ENCODE measurements at places on chromosomes 5 and 9.

GRCh38 chr5:73591102-73591695, 25.7 kb downstream of the UTP15 start:
- no peak for DNase-seq

DNA sequence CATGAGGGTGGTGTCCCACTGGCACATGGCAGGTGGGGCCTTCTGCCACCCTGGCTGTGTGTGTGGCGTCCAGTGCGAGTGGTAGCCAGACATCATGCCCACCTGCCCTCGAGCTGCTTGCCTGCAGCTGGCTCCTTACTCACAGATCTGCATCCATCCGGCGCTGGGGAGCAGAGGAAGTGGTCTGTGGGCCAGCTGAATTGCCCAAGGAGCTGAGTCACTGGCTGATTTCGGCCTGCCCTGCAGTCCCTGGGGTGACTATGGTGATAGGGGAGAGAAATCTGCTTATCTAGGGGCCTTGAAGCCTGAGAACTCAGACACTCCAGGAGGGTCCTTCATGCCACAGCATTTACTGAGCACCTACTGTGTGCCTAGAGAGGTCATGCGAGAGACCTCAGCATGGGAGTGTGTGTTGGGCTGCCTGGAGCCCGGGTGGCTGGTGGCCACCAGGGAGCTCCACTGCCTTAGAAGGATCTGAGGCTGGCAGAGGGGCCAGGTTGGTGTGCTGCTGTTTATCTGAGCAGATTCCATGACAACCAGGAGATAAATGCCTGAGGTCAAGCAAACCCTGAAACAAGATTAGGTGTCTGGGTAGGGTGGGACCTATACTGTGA, 57.1 kb downstream of the SLC22A5 start:
- peak; percentile 60 for DNase-seq

GRCh38 chr5:147065071-147065470, 169.8 kb upstream of the STK32A start:
- DNase-seq: no peak

DNA sequence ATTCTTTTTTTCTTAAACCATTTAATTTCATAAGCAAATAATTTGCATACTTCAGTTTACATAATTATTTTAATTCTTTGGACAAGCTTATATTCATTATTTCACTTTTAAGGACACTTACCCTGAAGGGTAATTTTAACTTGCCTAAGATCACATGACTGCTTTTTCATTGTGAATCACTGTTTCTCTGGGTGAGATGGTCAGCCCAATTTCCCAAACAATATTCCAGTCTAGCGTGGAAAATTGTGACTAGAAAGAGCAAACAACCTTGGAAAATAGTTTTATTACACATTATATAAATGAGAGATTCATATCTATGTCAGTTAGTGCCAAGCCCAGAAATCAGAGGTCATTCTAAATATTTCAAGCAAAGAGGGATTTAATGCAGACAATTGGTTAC, 21.4 kb upstream of the JAKMIP2 start:
- no peak for DNase-seq

All from activated B cell treated with CpG ODN at 0.5 μM for 24 hours (primary cell).